ENCODE measurements at places on chromosomes 1 and 21. TPM values are rescaled to one million over a fixed set of nuclear protein-coding genes. Genes with fewer than 3 reads are reported as not detected.

SELP gene
- 18.5 TPM for total RNA-seq

ZNF697 gene
- total RNA-seq, result 10.6 TPM

TINAGL1 gene
- 94.7 TPM for total RNA-seq

CD84 gene
- total RNA-seq, result 5.2 TPM

RCAN3 gene
- total RNA-seq, result 6.0 TPM

INKA2 gene
- total RNA-seq, result 25.6 TPM

TFAP2E gene
- 0.17 TPM for total RNA-seq

ITLN2 gene
- 0.58 TPM for total RNA-seq

CEP104 gene
- total RNA-seq, result 35.5 TPM

ARTN gene
- total RNA-seq, result 1.3 TPM

FAM3B gene
- total RNA-seq, result 0.37 TPM

TNFRSF14 gene
- 25.5 TPM for total RNA-seq

SETDB1 gene
- total RNA-seq, result 21.2 TPM
